GM12891 (cell line): ENCODE measurements at places on chromosomes 6 and 20.

DNA sequence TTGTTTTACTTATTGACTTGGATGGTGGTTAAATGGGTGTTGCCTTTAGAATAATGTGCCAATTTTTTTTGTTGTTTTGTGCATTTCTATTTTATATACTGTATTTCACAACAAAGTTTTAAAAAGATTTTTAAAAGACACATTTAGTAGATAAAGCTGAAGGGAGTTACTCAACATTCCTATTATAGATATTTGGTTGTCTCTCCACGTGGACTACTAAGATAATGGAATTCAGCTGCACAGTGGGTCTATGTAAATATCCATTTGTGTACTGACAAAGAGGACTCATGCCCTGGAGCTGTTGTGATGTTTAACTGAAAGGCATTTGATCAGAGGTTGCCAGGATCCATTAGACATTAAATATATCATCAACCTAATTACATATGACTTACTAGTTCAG is 23.2 kb upstream of the FAM135A start:
- DNase-seq, result no peak

DNA sequence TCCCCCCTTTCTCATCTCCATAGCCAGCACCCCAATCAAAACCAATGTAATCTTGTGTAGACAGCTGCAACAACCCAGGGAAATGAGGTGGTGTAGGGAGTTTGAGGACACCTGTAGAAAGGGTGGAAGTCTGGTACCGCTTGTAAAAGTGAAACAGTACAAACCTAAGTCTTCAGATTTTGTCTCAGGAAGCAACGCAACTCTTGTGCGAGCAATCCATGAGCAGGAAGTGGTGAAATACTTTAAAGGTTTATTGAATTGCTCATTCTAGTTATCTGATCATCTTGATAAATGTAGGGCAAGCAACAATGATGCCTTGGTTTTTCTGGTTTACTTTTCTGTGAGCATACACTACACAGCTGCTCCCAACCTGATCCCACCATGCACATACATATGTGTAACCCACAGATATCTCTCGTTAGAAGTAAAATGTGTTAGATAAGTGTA is 71.1 kb upstream of the THEMIS start:
- no peak for DNase-seq

GRCh38 chr6:136994782-136995181 is 50.0 kb downstream of the IL20RA start:
- no peak for DNase-seq

GRCh38 chr6:142722012-142722411 is 223.0 kb downstream of the HIVEP2 start:
- no peak for DNase-seq

- DNase-seq, result no peak
Measured at GRCh38 chr6:89794324-89794723, 25.3 kb downstream of the MDN1 start.

GRCh38 chr6:119209452-119210205 is 131.2 kb upstream of the FAM184A start:
- DNase-seq, result no peak

- DNase-seq, result no peak
Measured at GRCh38 chr6:112743323-112743722, 396.2 kb downstream of the RFPL4B start.

DNA sequence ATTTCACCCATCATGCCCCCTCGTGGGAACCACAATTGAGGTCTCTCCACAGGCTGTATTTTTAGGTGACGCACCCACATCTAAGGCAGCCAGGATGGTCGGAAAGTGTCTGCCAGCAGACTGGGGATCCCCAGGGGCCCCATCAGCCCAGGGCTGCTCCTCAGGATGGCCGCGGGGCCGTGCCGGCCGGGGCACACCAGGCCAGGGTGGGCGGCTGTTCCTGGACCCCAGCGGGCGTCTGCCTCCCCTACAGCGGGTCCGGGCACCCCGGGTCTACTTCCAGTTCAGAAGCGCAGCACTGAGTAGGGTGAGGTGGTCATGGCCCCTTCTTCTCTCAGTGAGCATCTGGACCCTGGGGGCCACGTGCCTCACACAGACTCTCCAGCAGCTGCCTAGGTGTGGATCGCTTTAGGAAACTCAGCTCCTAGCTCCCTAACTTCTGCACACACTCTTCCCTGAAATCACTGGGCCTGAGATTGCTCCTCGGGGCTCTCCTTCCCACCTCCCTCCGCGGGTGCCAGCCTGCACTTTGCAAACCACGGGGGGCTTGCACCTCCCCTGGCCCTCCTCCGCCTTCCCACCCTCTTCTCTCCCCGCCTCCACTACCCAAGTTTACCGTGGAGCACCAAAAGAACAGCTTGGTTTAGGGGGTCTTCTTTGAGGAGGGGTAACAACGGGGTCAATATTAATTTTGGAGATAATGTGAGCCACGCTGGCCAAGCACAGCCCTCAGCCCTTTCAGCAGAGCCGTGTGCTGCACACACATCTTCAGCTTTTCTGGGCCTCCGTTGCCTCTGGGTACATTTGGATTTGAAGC is 14.2 kb upstream of the FOXC1 start:
- no peak for DNase-seq

- DNase-seq, result no peak
Measured at GRCh38 chr6:30542915-30543314, 13.4 kb downstream of the GNL1 start.

DNA sequence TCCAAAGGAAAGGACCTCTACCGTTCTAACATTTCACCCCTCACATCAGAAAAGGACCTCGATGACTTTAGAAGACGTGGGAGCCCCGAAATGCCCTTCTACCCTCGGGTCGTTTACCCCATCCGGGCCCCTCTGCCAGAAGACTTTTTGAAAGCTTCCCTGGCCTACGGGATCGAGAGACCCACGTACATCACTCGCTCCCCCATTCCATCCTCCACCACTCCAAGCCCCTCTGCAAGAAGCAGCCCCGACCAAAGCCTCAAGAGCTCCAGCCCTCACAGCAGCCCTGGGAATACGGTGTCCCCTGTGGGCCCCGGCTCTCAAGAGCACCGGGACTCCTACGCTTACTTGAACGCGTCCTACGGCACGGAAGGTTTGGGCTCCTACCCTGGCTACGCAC is 18.8 kb downstream of the PRDM1 start:
- no peak for DNase-seq

DNA sequence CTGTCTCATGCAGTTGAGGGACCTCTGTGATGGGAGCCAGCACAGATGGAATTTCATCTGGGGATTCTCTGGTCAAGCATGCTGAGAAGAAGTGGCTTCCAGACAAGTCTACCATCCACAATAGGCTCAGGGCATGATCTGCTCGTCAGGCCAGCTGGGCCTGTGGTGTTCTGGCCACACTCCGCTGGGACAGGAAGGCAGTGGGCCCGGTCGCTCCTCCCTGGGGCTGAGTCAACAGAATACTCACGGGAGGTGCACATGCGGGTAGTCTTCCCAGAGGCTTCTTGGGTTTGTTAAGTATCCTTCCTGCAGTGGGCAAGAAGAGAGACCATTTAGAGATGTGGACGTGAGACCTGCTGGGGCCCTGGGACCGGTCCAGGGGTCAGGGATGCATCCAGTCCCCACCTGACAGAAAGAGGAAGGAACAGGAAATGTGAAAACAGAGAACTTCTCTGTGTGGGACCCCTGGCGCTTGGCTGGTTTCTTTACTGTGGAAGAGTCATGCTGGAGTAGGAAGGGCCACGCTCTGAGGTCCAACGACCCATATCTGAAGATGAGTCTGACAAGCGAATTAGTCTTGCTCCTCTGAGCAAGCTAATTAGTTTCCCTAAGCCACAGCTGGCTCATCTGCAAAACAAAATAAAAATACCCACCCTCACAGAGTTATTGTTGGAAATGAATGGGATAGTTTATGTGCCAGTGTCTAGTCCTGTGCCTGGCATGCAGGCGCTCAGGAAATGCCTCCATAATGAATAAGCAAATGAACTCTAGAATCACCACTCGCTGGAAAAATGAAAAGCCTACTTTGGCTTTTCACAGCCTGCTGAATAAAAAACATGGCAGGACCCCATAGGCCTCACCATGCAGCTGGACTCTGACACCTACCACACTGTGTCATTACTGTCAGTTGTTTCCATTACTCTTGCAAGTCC is 67.3 kb downstream of the TRAM2 start:
- DNase-seq, result no peak

GRCh38 chr20:1934156-1934555 is 38.9 kb downstream of the SIRPA start:
- DNase-seq, result no peak

GRCh38 chr6:165260462-165260861 is 48.9 kb downstream of the C6orf118 start:
- no peak for DNase-seq
